ENCODE measurements at places on chromosomes 6 and 20. TPM values are rescaled to one million over a fixed set of nuclear protein-coding genes. Genes with fewer than 3 reads are reported as not detected.

GRCh38 chr20:19602675-19603375, 155.2 kb upstream of the RIN2 start:
- no peak for DNase-seq
- H3K27ac ChIP-seq = no peak overlapping the region
- H3K27me3 ChIP-seq = no peaks in the 10 kb centered on the region
- H3K36me3 ChIP-seq = no peaks in the 10 kb centered on the region
- no peak overlapping the region for H3K4me3 ChIP-seq
- no peaks in the 10 kb centered on the region for H3K4me1 ChIP-seq

DNA sequence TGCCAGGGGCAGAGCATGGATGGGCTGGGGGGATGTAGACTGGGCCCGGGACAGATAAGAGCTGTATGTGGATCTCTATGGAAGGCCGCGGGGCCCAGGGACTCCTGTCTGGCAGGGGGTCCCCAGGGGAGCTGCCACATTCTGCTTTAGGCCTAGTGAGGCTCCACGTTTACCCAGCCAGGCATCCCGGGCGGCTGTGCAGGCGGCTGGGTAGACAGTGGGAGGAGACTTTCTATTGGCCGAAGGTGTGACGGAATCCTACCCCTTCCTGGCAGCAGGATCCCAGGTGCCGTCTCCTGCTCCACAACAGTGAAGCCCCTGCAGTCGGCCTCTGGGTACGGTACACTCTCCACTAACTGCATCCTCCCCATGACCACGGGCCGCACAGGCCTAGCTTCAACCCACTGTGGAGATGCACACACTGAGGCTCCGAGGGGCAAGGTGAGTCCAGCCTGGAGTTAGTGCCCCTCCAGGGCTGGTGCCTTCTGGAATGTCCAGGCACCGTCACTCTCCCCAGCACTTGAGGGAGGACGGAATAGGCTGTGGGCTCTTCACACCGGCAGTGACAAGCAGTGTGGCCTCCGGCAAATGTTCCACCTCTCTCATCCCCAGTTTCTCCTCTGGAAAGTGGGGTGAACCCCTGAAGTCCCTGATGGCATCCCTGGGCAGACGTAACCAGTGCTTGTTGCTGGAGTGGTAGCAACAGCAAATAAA, 36.8 kb upstream of the ZBP1 start:
- no peaks in the 10 kb centered on the region for H3K27me3 ChIP-seq
- no peak for DNase-seq
- H3K27ac ChIP-seq = no peak overlapping the region
- H3K4me3 ChIP-seq = no peak overlapping the region
- H3K4me1 ChIP-seq = peaks cover 30% of the 10 kb centered on the region

- no peak overlapping the region for H3K4me3 ChIP-seq
- H3K27me3 ChIP-seq = no peaks in the 10 kb centered on the region
- no peak for DNase-seq
- H3K27ac ChIP-seq = no peak overlapping the region
- no peaks in the 10 kb centered on the region for H3K36me3 ChIP-seq
These were observed 18.5 kb upstream of the FAM184A start for GRCh38 chr6:119096721-119097565.

GRCh38 chr6:11414176-11414963, 123.2 kb upstream of the TMEM170B start:
- peak overlapping the region; percentile 4 for H3K4me3 ChIP-seq
- H3K27ac ChIP-seq = no peak overlapping the region
- peaks cover 12% of the 10 kb centered on the region for H3K36me3 ChIP-seq
- H3K27me3 ChIP-seq = no peaks in the 10 kb centered on the region

GRCh38 chr6:129719692-129720091, 9.7 kb upstream of the ARHGAP18 start:
- H3K4me1 ChIP-seq = peaks cover 6% of the 10 kb centered on the region
- H3K4me3 ChIP-seq = no peak overlapping the region
- no peaks in the 10 kb centered on the region for H3K36me3 ChIP-seq
- no peaks in the 10 kb centered on the region for H3K27me3 ChIP-seq

CLPSL2 gene
- not detected for total RNA-seq

GRCh38 chr6:35583893-35584688, 71.4 kb upstream of the TULP1 start:
- H3K4me3 ChIP-seq = no peak overlapping the region
- peaks cover 36% of the 10 kb centered on the region for H3K36me3 ChIP-seq
- no peaks in the 10 kb centered on the region for H3K27me3 ChIP-seq
- peak; percentile 87 for DNase-seq

GRCh38 chr20:4788314-4788713, 66.6 kb downstream of the PRND start:
- peaks cover 87% of the 10 kb centered on the region for H3K36me3 ChIP-seq
- no peak for DNase-seq
- H3K4me3 ChIP-seq = no peak overlapping the region

DLK2 gene
- not detected for total RNA-seq

PHF20 gene
- 61.5 TPM for total RNA-seq

Data from activated CD8-positive, alpha-beta T cell treated with anti-CD3 and anti-CD28 coated beads, Interleukin-2, amount 10 ng/mL, durations not matched to agents 7 days and 5 days (primary cell).